ENCODE measurements at places on chromosomes 5 and 9. TPM values are rescaled to one million over a fixed set of nuclear protein-coding genes. Genes with fewer than 3 reads are reported as not detected.

- DNase-seq = no peak
Measured at GRCh38 chr5:82221020-82221419, 57.1 kb downstream of the RPS23 start.

GRCh38 chr9:98961513-98962180 is 17.9 kb downstream of the COL15A1 start:
- DNase-seq = no peak

DNA sequence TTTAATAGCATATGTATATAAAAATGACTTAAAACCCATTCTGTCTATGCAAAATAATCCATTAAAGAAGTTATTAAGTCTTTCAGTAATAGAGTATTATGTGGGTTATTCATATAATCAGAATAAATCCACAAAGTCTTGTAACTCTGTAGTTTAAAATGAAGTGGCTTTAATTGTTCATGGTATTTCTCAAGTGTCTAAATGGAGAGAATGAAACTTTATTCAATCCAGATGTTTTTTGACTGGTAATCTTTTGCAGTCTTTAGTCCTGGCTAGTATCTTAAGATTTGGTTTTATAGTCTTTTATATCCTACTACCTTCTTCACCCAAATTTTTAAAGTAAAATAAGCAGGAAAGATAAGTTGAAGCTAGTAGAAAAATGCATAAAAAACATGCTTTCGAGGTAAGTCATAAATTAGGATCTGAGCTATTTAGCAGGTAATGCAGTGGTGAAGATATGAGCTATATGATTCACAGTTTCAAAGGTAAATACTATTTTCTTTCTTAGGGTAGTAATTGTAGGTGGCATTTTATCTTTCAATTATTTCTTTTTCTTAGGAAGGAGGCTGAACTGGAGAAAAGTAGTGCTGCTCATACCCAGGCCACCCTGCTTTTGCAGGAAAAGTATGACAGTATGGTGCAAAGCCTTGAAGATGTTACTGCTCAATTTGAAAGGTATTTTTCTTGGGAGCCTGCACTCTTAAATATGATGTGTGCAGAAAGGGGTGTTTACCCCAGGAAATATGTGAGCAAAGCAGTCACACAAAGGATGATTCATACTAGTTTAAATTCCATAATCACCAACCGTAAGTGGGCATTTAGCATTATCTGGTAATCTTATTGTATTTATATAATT is 17.9 kb downstream of the HMMR start:
- no peak for DNase-seq

DNA sequence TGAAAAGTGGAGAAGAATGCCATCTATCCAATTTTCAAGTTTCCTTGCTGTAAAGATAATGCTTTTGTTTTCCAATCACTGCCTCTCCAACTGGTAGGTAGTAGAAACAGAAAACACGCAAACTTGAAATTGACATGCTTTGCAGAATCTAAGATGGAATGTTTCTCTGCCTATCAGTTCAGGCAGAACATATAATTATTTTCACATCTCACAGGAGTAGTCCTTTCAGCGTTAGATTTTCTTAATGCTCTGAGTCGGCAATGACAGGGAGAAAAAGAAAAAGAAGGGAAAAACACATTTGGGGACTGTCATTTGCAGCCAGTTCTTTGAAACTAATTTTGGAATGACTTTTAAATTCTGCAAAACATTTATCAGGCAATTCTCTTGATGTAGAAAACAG is 818.7 kb upstream of the PTPRD start:
- no peak for DNase-seq

DNA sequence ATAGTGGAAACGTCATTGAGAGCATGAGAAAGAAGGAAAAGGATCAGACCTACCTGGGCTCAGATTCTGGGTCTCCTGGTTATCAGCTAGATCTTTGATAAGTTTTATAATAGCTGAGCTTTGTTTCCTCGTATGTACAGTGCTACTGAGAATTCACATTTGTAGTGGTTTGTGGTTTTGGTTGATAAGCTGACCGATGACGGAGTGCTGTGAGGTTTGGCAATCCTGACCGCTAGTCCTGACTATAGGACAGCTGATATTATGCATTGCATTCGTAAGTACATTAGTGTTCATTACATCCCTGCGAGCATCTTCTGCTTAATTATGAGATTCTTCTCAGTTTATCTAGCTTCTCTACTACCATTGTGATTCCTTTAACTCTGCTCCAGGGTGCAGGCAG is 190.7 kb upstream of the SLC27A6 start:
- DNase-seq = no peak

- peak; percentile 67 for DNase-seq
Measured at GRCh38 chr5:179974946-179975712, 67.4 kb upstream of the TBC1D9B start.

- peak; percentile 52 for DNase-seq
Measured at GRCh38 chr5:87411973-87412629, 629 bp downstream of the CCNH start.

DNA sequence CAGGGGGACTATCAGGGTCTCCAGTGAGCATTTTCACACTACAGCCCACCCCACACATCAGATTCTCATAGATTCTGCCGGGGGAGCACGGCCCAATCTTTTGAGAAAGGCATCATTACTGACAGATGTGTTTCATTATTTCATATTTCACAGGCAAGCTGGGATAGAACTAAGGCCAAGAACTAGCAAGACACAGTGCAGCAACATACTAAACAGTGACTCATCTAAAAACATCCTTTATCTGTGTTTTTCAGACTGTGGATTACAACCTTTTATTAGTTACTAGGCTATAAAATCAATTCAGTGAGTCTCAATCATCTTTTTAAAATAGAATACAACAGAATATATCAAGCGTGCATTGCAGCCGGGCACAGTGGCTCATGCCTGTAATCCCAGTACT is 59.8 kb downstream of the CPLANE1 start:
- DNase-seq = no peak

DNA sequence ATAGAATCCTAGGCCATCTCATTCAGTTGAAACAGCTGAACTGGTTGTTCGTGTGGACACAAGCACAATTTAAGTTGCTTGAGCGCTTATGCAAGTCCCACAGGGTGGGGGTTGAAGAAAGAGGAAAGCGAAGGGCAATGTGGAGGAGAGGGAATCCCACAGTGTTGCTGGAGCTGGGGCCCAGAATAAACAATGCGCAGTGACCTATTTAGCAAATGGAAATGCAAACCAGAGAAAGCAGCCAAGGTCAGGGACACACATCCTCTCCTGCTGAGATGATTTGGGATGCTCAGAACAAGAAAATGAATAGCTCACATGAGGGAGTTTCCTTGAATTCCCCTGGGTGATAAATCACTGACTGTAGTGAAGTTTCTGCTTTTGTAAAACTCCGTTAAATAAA is 838.3 kb downstream of the TLE4 start:
- no peak for DNase-seq

- peak; percentile 13 for DNase-seq
Measured at GRCh38 chr5:146041180-146041789, 64.1 kb downstream of the PLAC8L1 start.

GRCh38 chr9:120413121-120414048 is 166.6 kb downstream of the CDK5RAP2 start:
- DNase-seq = no peak

- no peak for DNase-seq
Measured at GRCh38 chr5:111745075-111745739, 11.8 kb downstream of the NREP start.

DNA sequence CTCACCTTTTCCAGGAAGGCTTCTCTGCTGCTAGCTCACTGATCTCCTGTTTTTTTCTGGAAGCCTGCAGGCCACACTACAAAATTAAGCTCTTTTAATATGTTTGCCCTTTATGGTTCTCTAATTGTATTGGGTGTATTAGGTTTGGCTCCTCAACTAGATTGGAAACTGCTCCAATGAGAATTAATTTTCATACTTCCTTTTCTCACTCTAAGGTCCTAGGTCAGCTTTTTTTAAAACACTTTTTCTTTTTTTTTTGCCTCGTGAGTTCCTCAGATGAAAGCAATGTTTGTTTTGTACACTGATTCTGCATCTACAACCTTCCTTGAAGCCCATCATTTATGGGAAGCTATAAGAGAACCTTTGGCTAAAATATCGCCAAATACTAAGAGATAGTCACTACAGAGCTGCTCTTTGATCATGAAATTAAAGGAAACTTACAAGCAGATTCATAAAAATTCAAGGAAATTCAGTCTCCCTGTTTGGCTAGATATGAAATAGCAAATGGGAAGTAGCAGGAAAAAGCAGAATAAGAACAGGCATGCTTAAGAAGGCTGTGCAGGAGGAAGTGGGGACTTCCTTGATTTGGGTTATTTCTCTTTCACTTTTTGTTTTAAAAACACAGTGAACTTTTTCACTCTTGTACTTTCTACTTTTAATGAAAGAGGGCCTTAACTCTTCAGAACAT is 55.2 kb upstream of the FYB1 start:
- DNase-seq = no peak

DNA sequence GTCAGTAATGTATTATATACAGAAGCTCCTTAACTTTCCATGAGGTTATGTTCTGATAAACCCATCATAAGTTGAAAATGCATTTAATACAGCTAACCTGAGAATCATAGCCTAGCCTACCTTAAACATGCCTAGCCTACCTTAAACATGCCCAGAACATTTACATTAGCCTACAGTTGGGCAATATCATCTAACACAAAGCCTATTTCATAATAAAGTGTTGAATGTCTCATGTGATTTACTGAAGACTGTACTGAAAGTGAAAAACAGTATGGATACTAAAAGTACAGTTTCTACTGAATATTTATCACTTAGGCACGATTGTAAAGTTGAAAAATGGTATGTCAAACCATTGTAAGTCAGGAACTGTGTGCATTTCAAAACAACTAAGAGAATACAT is 1.6 kb downstream of the GM2A start:
- no peak for DNase-seq

DNA sequence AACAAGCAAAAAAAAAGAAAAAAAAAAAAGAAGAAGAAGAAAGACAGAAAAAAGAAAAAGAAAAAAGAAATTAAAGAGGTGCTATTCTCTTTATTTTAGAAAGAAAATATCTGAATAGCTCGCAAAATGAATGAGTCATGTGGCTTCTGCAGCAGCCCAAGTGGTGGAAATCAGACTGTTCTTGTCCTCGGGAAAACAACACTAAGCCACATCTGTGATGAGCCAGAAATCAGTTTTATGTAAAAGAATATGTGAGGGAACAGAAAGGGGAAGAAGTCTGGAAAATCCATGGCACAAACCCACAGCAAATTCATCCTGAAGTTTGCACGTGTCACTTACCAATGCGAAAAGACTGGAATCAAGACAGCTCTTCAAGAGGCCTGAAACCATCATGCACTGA is 118.7 kb upstream of the GAS1 start:
- DNase-seq = no peak

GRCh38 chr5:124300815-124301621 is 445.4 kb downstream of the ZNF608 start:
- DNase-seq = no peak

DNA sequence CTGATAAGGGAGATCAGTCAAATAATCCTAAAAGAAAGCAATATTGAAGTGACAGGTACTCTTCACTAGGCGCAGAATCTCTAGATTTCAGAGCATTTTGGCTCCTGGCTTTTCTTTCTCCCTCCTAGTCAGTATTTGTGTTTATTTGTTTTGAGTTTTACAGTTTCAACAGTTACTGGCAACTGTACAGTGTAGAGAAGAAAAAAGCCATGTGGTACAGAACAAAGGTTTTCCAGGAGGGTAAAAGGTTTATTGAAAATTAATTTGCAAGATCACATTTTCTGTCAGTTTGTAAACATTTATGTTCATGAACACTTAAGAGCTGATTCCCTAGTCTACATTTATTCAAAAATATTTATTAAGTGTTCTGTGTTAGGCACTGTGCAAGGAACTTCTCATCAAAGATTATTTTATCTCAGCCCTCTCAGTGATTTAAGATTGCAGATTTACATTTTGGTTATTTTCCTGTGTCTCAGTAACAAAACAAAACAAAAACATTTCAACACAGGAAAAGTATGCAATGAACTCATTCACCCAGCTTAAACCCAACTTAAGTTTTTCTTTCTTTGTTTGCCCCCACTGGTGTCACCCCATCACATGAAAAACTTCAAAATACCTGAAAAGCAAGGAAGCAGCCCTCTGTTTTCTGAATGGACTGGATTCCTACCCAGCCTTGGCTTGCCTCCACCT is 12.9 kb downstream of the MINAR2 start:
- DNase-seq = no peak

DNA sequence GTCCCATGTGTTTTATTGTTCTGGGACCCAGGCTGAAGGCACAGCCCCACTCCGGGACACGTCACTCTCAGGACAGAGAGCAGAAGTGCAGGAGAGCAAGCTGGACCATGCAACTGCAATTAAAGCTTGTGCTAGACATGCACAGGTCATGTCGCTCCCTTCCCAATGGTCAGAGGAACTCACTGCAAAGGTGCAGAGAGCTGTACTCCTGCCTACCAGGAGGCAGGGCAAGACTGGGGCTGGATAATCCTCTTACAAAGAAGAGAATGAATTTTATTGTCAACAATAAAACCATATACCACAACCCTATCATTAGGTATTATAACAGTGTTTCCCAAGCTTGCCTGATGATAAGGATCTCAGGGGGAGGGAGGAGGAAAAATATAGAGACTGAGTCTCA is 74.0 kb upstream of the NEK6 start:
- DNase-seq = no peak

Gene S1PR3
- total RNA-seq = 2.2 TPM

Gene LMBRD2
- total RNA-seq = 4.1 TPM

Gene SEMA6A
- 18.8 TPM for total RNA-seq

Gene OR1N1
- not detected for total RNA-seq

Gene LRRTM2
- 0.40 TPM for total RNA-seq

Gene TRPM3
- 0.40 TPM for total RNA-seq

Gene PCDHB16
- 0.22 TPM for total RNA-seq

Gene AFF4
- 19.8 TPM for total RNA-seq

Gene GHR
- total RNA-seq = 3.1 TPM

Gene BAAT
- total RNA-seq = not detected

Gene ATG12
- 18.8 TPM for total RNA-seq

Gene PCA3
- total RNA-seq = 0.20 TPM

Gene PLK2
- 594 TPM for total RNA-seq

Gene SPAAR
- 1.8 TPM for total RNA-seq

Gene GPX3
- 6.3 TPM for total RNA-seq

Gene NUTM2G
- not detected for total RNA-seq
